ENCODE measurements at places on chromosomes 2 and 18.

DNA sequence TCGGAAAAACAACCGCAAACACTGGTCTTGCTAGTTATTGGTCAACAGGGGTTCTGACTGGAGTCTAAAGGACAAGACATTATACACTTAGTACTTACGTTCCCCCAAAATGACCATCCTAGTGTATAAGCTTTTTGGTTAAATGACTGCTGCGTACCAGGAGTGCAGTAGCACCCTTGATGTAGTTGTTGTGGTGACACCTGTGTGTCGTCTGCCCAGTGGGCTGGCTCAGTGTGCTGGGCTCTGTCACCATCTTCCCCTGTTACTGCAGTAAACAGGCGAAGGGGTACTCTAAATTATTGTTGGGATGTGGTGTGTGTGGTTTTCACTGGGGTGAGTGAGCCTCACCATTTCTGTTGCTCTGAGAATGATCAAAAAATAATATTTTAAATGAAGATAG lies 76.2 kb downstream of the MAPRE2 start:
- DNase-seq: no peak

DNA sequence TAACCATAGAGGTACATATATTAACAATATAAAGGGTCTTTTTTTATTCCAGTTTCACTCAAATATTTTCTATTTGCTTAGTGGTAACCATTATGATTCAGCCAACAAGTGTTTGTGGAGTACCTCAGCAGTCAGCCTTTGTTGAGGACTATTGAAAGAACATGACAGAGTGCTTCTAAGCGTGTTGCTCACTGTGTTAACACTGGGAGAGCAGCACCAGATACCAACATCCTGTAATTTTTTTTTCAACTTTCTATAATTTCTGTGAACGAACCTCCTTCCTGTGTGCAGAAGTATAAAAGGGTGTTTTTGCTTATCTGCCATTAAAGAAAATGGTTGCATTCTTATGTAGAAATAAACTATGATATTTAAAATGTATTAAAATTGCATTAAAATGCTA lies 239.0 kb downstream of the PHLPP1 start:
- DNase-seq: no peak

DNA sequence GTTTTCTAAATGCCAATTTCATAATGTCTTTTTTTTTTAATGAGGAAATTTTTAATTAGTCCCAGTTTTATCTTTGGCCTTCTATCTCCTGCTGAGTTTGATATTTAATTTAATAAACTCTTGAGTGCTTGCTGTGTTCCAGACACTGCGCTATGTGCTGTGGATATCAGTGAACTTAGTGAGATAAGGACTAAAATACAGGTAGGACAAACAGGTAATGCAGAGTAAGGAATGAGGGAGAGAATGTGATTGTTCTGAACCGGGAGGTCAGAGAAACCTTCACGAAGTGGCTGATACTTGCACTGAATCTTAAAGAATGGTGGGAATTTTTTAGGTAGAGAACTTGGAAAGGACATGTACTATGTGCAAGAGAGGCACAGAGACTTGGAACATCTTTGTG lies 28.2 kb downstream of the TTC27 start:
- no peak for DNase-seq

DNA sequence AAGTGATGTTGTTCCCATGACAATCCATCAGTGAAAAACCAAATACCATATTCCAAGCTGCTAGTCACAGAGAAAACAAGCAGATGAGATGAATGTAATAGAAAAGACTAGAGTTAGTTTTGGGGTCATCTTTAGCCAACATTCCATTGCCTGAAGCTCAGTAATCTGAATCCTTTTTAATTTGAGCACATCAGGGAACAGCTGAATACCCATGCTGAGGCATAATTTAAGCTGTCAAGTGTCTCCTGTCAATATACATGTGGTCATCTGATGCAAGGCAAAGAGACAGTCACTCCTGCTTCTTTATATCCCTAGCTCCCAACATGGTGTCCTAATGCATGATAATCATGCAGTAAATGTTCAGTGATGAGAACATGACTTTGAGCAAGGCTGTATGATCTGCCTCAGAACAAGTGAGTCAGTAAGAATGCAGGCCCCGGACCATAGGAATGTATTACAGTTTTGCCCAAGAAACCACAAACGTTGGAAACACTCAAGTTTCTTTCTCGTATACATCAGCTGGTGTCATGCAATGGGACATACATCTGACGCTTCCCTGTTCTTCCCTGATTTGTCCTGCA lies 48.0 kb downstream of the CDK15 start:
- DNase-seq: no peak

GRCh38 chr2:235877275-235877802 lies 290.8 kb downstream of the GBX2 start:
- DNase-seq: no peak

GRCh38 chr2:214103276-214104001 lies 307.4 kb upstream of the VWC2L start:
- no peak for DNase-seq

DNA sequence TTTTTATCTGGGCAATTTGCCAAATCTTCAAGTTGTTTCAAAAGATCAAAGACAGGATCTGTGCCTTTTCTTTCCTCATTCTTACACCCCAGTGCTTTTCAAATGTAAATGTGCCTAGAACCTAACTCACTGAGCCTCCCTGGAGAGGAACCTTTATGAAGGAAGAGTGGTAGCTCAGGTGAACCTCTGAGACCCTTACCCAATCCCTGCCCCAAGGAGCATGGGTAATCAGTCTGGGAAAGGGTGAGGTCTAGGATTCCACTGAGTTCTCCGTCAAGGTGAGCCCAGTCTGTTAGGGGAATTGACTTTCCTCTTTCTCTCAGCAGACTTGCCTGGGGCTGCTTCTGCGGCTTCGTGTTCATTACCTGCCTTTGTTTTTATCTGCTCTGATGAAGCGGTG lies 88.1 kb upstream of the MAP4K4 start:
- no peak for DNase-seq

DNA sequence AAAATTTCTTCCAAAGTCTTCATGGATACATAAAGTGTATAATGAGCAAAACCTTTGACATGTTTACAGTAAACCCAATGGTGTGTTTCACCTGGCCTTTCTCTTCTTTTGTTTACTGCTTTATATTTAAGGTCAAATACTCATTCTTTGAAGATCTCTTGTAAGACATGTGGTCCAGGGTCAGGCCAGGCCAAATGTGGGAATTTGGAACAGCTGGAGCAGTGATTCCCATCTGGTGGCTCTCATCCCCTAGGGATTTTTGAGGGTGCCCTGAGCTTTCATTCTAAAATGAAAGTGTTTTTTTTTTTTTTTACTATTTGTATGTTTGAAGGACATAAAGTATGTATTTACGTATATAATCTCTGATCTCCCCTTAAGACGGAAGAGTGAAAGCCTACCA lies 13.8 kb upstream of the MGAT5 start:
- DNase-seq: no peak

DNA sequence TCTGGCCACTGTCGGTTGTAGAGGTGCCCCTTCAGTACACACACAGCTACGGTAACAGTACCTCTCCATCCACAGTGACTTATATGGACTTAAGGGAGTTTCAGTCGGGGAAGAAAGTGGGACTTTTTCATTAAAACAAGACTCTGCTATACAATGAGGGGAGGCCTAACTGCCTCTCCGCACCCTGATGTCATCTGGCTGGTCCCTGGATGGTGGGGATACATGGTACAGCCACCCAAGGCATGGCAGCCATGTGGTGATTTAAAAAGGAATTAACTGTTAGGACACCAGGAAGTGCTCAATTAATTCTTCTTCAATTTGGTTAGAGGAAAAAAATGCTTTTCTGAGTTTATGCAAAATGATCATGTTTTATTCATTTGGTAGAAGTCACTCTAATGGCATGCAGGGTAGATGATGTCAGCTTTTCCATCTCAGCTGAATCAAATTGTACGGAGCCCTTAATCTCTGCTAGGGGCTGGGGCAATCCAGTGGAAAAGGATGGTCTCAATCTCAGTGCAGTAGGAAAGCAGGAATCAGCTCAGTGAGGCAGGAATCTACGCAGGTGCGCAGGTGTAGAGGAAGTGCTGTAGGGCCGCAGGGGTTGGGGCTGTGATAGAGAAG lies 243.9 kb downstream of the PRKCE start:
- DNase-seq: no peak

DNA sequence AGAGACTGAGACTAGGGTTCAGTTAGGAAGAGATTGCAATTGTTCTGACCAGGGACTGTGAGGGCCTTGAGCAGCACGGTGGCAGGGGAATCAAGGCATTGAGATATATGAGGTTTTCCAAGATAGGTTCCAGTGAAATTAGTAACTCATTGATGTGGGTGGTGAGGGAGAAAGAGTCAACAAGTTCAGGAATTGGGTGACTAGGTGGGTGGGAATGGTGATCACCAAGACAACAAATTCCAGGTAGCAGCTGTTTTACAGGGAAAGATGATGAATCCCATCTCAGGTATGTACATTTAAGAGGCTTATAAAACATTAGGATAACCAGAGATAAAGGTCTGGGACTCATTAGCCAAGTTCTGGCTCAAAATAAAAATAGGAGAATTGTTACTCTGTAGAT lies 251.5 kb upstream of the MGAT5 start:
- no peak for DNase-seq

DNA sequence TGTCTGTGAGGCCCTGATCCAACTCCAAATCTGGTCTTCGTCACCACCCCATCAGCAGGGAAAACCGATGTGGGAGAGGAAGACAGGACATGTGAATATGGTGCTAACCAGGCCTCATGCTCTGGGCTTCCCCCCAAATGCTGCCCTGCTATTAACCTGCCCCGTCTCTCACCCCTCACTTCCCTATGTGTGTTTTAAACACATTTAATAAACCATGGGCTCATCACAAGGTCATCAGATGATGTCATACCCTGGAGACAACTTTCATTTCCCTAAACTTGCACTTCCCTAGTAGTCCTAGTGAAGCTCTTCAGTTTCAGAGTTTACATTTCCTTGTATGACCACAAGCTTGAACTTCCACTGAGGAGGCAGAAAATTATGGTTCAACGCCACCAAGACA lies 49.9 kb downstream of the CD8B2 start:
- no peak for DNase-seq

GRCh38 chr2:4962419-4962818 lies 729.8 kb upstream of the SOX11 start:
- no peak for DNase-seq

DNA sequence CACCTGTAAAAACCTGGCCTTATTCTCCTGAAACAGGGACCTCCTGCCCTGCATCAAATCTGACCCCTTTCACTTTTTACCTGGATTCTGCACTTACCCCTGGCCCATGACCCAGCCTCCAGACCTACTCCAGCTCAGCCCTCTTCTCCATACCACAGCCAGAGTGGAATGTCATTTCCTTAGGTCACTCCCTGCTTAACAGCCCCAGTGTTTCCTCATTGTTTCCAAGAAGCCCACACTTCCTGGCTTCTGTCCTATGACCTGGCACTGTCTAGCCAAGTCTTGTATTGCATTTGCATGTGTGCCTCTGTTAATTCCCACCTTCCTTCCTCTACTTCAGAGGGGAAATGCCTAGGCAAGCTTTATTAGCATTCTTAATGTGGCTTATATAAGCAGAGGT lies 51.4 kb upstream of the TRIB2 start:
- DNase-seq: no peak

DNA sequence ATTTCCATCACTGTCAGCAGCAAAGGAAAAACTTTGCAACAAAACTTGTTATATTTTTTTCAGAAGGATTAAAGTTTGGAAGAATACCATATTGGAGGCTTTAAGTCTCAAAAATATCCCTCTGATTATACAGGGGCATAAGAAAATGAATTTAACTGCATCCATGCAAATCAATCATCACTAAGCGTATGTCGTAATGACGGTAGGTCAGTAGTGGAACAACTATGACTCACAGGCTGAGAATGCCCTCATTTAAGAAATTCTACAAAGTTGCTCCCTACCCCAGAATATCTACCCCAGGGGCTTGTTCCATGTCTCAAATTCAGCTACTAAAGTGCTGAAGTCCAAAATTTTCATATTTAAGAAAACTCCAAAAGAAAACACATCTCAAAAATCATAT lies 12.5 kb upstream of the NAB1 start:
- DNase-seq: no peak

- DNase-seq: no peak
These were observed 6.0 kb downstream of the GAREM2 start for GRCh38 chr2:26178746-26179436.

GRCh38 chr2:212892193-212892592 lies 259.2 kb downstream of the IKZF2 start:
- DNase-seq: no peak

GRCh38 chr2:98445177-98445682 lies 572 bp downstream of the INPP4A start:
- no peak for DNase-seq

DNA sequence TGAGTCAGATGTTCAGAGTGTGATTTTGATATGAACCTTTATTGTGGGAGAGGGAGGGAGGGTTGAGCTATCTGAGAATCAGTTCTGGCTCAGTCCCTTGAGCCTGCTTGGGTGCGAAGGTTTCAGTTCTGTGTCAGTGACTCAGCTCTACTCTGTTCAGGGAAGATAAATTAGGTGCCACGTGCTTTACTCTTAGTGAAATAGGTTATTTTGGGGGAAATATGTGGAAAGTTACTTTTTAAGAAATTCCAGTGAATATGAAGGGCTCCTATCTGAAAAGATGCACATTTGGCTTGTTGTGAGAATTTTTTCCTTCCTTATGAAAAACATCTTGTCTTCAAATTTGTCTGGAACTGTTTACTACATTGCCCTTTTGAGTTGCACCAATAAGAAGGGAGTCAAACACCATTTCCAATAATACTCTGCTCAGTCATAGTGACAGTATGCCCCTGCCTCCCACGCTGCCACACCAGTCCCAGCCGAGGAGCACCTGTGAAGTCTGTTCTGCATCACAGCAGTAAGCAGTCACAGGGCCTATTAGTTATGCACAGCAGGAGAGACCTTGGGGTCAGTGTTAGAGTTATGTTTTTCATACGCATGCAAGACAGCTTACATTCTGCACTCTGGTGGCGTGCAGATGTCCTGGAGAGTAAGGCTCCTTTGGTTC lies 32.8 kb upstream of the DNAH7 start:
- DNase-seq: no peak

DNA sequence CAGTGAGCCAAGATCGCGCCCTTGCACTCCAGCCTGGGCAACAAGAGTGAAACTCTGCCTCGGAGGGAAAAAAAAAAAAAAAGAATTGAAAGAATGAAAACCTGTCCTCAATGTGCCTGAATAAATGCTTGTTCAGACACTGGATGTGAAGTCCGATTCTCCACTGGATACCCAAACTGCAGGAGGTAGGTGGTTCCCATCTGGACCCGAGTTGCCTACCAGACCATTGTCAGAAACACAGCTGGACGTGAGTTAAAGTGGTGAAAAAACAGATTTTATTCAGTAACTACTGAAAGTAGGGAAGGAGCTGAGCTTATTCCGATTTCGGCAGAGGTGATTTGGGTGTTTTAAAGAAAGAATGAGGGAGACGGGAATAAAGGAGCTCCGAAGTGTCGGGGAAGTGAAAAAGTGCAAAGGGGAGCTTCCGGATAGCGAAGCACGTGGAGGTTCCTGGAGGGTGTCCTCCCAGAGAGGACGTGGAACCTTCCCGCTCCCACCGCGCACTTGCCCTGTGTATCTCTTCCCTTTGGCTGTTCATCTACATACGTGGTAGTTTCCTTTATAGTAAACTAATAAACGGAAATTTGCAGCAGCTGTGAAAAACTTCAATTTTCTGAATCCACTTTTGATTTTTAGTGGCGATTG lies 10.4 kb upstream of the ZDBF2 start:
- DNase-seq: no peak

GRCh38 chr2:54015798-54016699 lies 45.3 kb upstream of the PSME4 start:
- DNase-seq: no peak

Data from anterior cingulate cortex (tissue), 58 donors.